ENCODE measurements at places on chromosomes 3 and 15.

DNA sequence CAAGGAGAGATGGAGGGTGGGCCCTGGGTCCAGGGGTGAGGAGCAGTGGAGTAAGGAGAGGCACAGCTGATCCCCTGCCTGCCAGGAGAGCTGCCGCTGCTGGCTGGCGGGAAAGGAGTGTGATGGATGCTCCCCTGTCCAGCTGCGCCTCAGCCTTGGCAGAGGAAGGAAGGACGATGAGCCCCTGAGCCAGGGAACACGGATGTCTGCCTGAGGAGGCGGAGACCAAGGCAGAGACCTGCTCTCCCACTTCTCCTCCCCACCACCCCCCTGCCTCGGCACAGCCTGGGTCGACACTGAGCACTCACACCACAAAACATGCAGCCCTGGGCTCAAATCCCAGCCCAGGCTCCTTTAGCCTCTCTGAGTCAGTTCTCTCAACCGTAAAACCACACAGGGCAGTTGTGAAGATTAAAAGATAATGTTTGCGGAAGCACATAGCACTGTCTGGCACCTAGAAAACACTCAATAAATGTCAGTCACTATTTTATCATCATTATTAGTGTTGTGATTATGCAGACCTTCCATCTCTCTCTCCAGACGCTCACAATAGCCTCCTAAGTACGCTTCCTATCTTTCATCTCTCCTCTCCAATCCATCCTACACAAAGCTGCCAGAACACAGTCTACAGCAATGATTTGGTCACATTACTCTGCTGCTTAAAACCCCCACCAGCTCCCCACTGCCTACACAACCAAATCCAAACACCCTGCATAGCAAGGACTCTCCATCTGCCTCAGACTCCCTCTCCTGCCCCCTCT lies 52.2 kb downstream of the SEMA5B start:
- DNase-seq: no peak

DNA sequence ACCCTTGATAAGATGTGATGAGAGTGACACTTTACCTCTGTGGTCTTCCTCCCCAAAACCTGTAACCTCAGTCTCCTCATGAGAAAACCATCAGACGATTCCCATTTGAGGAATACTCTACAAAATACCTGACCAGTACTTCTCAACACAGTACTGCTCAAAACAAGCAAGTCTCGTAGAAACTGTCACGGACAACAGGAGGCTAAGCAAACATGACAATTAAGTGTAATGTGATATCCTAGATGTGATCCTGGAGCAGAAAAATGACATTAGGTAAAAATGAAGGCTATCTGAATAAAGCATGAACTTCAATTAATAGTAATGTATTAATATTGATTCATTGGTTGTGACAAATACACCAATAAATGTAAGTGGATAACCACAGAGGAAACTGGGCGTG lies 113.6 kb downstream of the CACNA2D3 start:
- DNase-seq: no peak

DNA sequence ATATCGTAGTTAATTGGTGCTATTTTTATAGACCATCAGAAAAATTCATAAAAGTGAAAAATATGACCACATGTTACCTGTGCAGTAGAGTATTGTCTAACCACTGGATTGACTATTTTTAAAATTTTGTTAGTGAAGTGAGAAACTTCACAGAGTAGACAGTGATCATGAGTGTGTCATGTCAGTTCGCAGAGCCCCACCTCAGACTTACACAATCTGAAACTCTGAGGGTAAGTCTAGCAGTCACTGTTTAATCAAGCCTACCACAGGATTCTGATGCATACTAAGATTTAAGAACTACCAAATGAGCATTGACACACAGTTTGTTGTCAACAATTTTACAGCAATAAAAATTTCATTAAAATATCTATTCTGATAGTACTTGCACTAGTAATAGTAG lies 552.9 kb upstream of the SUCLG2 start:
- no peak for DNase-seq

GRCh38 chr15:73228128-73228646 lies 140.6 kb downstream of the HCN4 start:
- DNase-seq: no peak

DNA sequence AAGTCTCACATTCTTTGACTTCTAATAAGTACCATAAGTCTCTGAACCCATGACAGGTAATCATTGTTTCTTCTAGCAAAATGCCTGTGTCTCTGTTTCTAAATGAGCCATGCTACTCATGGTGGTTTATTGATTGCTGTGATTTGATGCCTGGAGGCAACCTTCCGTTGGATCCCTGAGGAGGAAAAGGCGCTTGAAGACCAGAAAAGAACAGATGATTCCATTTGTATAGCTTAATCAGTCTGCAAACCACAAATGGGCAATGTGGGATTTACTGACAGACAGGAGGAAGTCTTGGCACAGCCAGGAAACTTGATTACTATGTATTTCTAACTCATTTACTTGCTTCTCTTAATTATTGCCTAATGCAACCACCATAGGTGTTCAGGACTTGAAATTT lies 103.1 kb upstream of the MRPL3 start:
- DNase-seq: no peak

Measured in RWPE1 (cell line).